Stimulated activated CD4-positive, alpha-beta T cell treated with anti-CD3 and anti-CD28 coated beads, Interleukin-12 subunit alpha, Interleukin-12 subunit beta, amount 100 ng/mL, for 4 hours (primary cell): ENCODE measurements at places on chromosomes 16 and 17.
A peak's percentile ranks its signal among the peaks of the same experiment; 100 is the strongest.

- no peak for DNase-seq
Measured at GRCh38 chr17:28324267-28324745, 5.3 kb downstream of the TMEM97 start.

- peak; percentile 58 for DNase-seq
Measured at GRCh38 chr17:82105882-82106687, 8.0 kb upstream of the FASN start.

DNA sequence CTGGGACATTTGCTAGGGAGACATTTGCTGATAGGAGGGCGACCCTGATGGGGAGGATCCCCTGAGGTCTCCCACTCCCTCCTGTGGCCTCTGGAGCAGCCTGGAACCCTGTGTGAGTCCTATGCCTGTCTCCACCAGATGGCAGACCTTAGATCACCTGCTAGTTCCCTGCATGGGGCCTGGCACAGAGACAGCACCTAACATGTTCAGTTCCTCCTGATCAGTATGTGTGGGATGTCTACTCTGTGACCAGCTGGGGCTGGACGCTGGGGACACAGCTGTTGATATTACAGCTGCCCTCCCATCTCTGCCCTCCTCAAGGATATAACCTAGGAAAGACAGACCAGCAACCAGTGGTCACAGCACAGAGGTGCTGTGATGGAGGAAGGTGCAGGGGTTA is 1.1 kb upstream of the ADCY7 start:
- DNase-seq = no peak

GRCh38 chr17:20157001-20157310 is 147.8 kb downstream of the SPECC1 start:
- no peak for DNase-seq

GRCh38 chr17:7854078-7854777 is 638 bp upstream of the TMEM88 start:
- no peak for DNase-seq

- DNase-seq = no peak
Measured at GRCh38 chr17:21294321-21295035, 10.0 kb downstream of the MAP2K3 start.

DNA sequence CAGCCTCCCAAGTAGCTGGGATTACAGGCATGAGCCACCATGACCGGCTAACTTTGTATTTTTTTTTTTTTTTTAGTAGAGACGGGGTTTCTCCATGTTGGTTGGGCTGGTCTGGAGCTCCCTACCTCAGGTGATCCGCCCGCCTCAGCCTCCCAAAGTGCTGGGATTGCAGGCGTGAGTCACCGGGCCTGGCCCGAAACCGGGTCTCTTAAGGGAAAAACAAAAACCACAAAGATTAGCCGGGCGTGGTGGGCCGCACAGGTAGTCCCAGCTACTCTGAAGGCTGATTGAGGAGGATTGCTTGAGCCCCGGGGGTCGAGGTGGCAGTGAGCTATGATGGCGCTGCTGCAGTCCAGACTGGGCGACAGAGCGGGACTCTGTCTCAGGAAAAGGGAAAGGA is 19.9 kb upstream of the RBL2 start:
- DNase-seq = no peak

- DNase-seq = no peak
Measured at GRCh38 chr16:82382521-82382920, 212.5 kb upstream of the MPHOSPH6 start.

DNA sequence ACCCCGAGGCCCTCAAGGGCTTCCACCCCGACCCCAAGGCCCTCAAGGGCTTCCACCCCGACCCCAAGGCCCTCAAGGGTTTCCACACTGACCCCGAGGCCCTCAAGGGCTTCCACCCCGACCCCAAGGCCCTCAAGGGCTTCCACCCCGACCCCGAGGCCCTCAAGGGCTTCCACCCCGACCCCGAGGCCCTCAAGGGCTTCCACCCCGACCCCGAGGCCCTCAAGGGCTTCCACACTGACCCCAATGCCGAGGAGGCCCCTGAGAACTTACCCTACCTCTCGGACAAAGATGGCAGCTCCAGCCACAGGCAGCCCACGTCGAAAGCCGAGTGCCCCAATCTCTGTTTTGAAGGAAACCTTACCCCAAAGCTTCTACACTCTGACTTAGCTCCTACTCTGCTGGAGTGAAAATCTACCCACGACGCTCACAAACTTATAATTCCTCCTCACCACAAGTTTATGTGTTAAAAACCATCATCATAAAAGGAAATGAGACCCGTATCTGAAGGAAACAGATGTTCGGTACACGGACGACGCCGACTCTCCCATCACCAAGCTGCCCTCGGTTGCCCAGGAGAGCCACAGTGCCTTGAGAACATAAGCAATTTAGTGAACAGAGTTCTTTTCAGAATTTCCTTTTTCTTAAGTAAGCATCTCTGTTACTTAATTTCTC is 61.2 kb upstream of the RPH3AL start:
- DNase-seq = no peak

DNA sequence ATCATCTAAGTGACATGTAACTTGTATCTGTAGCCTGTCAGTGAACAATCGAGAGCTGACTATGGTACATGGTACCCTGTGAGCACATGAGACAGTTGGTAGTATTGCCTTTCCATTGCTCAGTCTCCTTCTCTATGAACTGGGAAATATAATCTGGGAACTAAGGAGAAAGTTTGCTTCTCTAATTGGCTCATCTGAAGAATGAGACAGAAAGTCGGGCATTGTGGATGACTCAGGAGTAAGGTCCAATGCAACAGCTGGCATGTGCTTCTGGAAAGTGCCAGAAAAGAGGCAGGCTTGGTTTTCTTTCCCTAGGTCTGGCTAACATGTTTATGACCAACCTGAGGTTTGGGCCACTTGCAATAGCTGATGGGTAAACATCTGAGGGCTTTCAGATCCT is 51.9 kb downstream of the ZZEF1 start:
- no peak for DNase-seq

DNA sequence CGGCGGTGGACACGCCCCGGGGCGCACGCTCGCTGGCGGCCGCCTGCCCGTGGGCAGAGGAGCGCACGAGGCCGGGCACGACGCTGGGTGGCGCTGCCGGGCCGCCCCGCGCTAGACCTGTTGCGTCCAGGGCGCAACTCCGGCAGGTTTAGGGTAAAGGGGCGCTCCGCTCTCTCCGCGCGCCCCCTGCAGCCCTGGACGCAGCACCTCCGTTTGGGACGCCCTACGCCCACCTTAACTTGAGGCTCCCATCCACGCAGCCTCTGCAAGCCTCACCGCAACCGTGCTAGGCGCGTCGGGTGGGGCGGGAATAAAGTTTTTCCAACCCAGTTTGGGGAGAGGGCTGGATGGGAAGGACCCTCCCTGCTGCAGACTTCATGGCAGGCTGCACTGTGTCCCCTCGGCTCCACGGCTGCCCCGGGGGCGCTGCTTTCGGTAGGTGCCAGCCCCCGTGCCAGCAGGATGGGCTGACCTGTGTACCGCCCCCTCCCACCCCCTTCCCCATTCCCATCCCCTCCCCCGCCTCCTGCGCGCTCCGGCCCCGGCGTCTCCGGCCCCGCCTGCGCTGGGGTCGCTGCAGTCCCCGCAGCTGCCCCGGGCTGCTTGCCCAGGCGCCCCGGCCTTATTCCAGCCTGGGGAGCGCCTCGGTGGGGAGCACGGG is at the start of gene SYT17:
Gene SYT17, plus strand, starts transcription at position 531 of the 661 bp plus-strand sequence. CDS start 407 bp downstream, outside the sequence.
- peak; percentile 12 for DNase-seq

GRCh38 chr17:66115246-66115645 is 76.7 kb downstream of the CEP112 start:
- DNase-seq = no peak

- DNase-seq = no peak
Measured at GRCh38 chr17:63075969-63076368, 109.9 kb downstream of the TANC2 start.

DNA sequence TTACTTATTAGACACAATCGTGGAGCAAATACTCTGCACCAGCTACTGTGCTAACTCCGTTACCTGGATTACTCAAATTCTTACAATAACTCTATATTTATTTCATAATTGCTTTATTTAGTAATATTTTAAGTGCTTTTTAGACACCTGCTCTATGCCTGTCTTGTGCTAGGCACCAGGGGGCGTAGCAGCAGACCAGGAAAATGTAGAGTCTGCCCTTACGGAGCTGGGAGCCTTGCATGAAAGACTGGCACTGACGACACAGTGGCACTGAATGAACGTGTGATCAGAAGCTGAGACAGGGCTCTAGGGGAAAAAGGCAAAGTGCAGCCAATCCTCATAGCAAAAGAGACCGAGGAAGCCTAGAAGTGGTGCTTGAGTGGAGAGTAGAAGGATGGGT is 486.5 kb downstream of the CDH13 start:
- DNase-seq = no peak

- no peak for DNase-seq
Measured at GRCh38 chr17:42347198-42347597, 41.0 kb downstream of the STAT3 start.

GRCh38 chr17:48625495-48626244 is 488 bp downstream of the HOXB9 start:
- DNase-seq = peak; percentile 50

GRCh38 chr16:79098907-79099306 is 501.6 kb downstream of the MAF start:
- DNase-seq = no peak

DNA sequence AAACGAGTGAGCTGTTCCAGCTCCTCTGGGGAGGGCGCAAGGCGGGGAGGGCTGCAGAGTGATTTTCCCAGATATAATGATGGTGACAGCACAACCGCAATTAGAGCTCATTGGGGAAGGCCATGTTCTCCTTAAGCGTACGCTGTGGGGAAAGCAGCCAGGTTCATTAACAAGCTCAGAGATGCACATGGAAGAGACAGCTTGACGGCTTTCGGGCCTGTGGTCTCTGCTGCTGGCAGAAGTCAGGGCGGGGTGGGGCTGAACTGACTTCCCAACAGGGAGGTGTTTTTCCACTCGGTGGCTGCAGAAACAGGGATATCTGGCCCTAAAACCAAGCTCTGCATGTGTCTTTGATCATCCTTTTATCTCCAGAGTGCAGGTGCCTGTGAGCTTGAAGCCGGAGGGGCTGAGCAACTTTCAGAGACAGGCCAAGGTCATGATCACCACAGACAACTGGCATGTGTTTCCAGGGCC is 24.0 kb upstream of the CACNG1 start:
- DNase-seq = no peak

DNA sequence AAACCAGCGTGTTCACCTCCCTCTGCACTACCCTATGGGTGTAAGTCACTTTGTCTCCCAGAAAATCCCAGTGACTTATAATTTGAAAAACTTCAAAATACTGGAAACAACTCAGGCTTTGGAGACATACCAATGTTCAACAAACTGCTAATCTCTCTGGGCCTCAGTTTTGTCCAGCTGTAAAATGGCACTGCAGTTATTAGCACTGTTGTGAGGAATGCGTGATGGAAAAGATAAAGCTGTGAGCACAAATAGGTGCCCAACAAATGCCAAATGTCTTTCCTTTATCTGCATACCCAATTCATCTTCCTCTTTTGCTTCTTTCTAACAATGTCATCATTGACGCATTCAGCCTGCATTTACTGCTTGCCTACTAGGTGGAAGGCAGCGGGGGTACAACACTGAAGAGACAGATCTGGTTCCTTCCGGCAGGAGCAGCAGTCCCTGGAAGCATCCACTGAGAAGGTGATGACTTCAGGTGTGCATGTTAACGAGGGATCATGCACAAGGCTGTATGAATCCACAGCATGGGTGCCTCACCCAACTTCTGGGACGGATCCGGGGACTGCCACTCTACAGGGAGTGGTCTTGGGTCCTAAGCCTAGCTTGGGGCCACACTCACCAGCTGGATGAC is 63.4 kb downstream of the CYTH1 start:
- no peak for DNase-seq

DNA sequence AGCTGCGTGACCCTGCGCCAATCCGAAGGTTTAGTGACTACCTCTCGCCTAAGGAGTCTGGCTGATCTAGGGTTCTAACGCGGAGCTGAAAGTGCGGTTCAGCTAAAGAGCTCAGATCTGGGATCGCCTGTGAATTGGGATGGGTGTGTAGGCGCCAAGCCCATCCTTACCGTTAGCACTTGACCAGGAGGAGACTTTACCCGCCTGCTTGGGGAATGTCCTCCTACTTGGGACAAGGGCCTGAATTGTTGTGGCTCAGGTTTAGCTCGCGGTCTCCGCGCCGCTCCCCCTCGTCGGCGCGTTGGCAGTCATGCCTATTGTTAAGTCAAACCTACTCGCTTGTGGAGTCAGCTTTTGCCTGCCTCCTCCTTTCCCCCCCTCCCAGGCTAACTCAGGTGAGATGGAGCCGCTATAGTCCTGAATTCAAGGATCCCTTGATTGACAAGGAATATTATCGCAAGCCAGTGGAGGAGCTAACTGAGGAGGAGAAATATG is 480 bp downstream of the MRPS7 start:
- no peak for DNase-seq

GRCh38 chr17:67041941-67042899 is 2.1 kb upstream of the CACNG1 start:
- no peak for DNase-seq

GRCh38 chr16:84832488-84833143 is 12.8 kb downstream of the CRISPLD2 start:
- no peak for DNase-seq

GRCh38 chr17:78563189-78564145 is 13.7 kb downstream of the DNAH17 start:
- no peak for DNase-seq

GRCh38 chr16:80407265-80407987 is 133.4 kb upstream of the DYNLRB2 start:
- DNase-seq = no peak

DNA sequence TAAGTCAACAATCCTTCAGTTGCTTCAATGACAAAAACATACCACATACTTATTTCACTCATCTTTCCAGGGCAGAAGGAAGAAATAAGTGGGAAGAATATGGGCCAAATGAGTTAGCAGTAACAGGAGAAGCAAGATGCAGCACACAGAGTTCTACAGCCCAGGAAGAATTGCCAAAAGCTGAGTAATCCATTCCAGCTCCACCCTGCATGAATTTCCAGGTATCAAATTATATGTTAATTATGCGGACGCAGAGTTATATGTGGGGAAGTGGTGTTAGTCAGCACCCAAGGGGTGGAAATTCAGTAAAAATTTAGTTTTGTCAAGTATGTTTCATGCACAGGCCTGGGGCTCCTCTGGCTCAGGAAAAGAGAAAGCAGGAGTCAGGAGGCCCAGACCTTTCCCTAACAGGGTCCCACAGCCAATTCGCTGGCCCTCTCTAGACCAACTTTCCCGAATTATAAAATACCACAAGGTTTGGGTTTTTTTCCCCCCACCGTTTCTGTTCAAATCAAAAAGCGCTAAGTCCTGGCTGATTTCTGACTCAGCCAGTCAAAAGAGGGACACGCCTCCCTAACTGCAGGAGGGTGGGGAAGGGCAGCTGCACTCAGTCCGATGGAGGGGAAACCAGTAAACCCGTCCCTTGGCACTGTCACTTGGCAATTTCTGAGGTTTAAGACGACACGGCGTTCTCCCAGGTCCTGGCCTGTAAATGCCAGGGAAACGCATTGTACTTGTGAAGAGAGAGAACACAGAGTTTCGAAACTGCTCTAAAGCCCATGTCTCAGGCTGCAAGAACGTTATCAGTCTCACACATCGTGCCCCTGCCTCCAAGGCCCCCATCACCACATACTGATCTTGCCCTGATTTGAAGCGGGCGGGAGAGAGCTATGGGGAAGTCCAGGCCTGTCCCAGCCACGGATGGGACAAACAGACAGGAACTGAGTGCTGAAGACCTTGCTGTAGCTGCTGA is 58.1 kb downstream of the ZFHX3 start:
- no peak for DNase-seq
